NCI-H1694 (cell line): ENCODE measurements at places on chromosomes 7 and 10.

GRCh38 chr7:100753750-100754149 is 20.4 kb downstream of the ZAN start:
- no peak for DNase-seq

GRCh38 chr7:145151676-145152075 is 315.8 kb upstream of the TPK1 start:
- DNase-seq, result no peak

DNA sequence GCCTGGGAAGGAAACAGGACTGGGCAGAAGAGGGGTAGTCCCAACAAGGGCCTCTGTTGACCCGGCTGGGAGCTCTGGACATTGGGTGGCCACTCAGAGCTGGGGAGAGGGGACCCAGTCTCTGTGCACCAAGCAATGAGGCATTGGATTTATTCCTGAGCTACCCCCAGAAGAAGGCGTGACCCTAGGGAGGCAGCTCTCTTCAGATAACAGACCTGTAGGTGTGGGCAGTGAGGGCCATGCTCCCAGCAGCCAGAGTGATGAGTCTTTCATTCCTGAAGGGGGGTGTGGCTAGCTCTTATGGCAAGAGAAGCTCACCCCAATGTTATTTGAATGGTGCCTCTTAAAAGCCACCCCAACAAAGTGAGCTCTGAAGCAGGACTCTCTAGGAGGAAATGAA is 20.4 kb downstream of the TEX36 start:
- DNase-seq, result no peak

GRCh38 chr10:63723741-63724140 is 202.5 kb downstream of the REEP3 start:
- no peak for DNase-seq

GRCh38 chr10:132001238-132001972 is 19.7 kb upstream of the BNIP3 start:
- no peak for DNase-seq

- DNase-seq, result no peak
These were observed 66.1 kb downstream of the AMZ1 start for GRCh38 chr7:2754086-2754485.

- DNase-seq, result no peak
These were observed 196.3 kb upstream of the KLF6 start for GRCh38 chr10:3981300-3981699.

DNA sequence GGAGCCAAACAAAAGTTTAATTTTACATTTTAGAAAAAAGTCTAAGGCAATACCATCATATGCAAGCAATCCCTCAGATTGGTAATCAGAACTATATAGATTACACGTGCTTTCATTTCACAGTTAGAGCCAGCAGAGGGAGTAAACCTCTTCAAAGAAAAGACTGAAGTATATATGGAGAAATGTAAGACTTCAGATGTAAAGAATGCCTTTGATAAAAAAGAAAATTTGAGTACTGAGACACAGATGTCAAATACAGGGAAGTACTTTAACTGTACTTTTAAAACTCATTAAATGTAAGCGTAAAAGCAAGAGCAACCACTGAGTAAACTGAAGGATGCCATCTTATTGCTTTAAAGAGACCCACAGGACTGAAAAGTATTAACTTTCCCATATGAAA is 101.4 kb upstream of the FAM133B start:
- DNase-seq, result peak; percentile 41

GRCh38 chr7:74544706-74545469 is 91.2 kb downstream of the GTF2IRD1 start:
- DNase-seq, result peak; percentile 61

- DNase-seq, result no peak
These were observed 369.7 kb downstream of the LRMDA start for GRCh38 chr10:75801121-75801520.

- no peak for DNase-seq
These were observed 292.5 kb downstream of the HDAC9 start for GRCh38 chr7:18788026-18788425.

GRCh38 chr7:126637538-126637937 is 615.2 kb downstream of the GRM8 start:
- no peak for DNase-seq

- DNase-seq, result no peak
These were observed 167.0 kb downstream of the SNX13 start for GRCh38 chr7:17773289-17773626.

GRCh38 chr10:14397066-14397465 is 66.3 kb upstream of the FRMD4A start:
- DNase-seq, result no peak

DNA sequence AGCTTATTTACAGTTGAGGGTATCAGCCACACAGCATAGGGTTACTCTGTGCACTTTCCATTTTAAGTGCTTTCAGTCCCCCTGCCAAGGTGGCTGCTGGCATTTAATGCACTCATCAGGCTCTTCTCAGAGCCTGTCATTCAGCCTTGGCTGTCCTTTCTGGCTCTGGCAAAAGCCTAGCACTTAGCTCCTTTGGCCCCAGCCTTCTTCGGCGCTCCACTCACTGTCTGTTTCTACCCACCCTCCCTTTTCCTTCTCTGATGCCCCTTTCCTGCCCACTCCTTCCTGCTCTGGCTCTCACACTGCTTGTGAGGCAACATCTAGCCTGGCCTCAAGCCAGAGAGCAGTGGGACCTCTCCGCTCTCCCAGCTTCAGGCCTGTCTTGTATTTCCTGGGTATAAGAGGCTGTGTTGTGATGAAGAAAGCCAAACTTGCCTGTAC is 60.2 kb downstream of the WIPF3 start:
- DNase-seq, result no peak

DNA sequence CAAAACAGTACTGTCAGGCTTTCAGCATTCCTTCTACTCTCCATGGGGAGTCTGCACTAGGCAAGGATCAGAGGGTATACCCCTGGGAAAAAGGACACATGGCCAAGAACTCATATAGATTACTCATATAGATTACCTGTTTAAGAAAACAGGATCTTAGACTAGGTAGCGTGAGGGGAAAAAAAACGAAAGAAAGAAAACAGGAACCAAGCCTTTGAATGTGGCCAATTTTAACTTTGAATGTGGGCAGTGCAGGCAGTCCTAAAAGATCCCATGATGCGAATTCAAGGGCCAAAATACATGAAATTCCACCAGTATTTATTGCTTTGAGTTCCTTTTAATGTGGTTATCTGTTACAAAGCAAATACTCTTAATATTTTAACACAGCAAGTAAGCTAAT is 108.6 kb upstream of the TAC1 start:
- DNase-seq, result no peak

DNA sequence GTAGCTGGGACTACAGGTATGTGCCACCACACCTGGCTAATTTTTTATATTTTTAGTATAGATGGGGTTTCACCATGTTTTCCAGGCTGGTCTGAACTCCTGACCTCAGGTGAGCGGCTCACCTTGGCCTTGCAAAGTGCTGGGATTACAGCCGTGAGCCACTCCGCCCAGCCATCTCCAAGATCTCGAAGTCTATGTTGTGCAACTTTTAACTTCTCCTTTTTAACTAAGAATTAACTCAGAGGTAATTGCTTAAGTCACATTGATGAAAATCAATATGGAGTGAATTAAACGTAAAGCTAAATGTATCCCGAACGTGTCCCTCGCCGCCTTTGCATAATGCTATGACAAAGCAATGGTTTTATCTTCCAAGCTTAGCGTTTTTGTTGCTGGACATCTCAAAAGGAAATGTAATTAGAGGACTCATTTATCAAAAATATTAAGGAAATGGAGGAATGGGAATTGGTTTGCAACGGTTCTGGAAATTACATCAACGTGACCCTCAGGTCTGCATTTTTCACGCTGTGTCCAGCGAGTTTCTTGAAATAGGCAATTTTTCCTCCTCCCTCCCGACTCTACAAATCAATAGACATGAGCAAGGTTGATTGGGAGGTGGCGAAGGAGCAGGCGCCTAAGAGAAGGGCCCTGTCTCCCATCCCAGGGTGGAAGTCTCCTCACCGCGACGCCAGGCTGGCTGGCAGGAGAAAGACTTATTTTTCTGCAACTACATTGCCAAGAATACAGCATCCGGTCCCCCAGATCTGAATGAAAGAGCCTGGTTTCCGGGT is 89.8 kb downstream of the TMEM130 start:
- DNase-seq, result no peak

DNA sequence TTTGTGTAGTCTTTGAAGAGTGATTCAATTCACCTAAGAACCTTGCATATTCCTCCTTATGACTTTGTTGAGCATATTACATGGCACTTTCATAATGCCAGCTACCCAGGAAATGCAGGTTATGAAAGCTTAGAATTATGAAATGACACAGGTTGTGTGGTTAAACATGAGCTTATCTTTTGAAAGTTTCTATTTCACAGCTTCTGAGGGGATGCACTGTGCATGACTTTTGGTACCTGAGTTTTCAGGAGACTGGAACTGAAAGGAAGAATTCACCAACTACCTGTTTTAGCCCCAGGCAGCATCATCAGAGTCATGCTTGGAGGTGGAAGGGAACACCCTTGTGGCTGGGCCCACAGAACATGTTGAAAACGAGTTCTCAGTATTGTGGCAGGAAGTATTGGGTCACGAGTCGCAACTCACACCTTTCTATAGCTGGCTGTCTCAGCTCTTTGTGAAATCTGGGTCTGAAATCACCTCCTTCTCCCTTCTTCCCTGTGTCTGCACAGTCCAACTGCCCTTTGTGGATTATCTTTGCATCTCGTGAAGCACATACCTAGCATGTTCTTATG is 228.2 kb downstream of the PTEN start:
- DNase-seq, result no peak

- DNase-seq, result no peak
These were observed 5.0 kb downstream of the CALHM2 start for GRCh38 chr10:103447187-103447586.

DNA sequence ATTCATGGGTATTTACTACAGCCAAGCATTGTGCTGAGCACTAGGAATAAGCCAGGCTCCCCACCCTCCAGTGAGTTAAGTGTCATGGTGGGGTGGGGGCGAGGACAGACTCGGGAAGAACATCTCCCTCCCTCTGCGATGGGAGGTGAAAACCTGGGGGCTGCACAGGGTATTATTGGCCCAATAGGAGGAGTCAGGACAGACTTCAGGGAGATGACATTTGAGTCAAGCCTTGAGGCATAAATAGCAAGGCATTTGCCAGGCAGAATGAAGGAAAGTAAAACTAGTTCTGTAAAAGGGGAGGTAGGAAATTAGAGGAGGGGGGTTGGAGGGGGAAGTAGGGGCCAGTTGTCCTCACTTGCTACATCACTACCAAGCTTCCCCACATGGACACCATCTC is 18.9 kb downstream of the NKX2-3 start:
- DNase-seq, result no peak

- DNase-seq, result no peak
These were observed 608.8 kb downstream of the LRMDA start for GRCh38 chr10:76040107-76040829.
